GM12865 (cell line): ENCODE measurements at places on chromosomes 6 and 20.

DNA sequence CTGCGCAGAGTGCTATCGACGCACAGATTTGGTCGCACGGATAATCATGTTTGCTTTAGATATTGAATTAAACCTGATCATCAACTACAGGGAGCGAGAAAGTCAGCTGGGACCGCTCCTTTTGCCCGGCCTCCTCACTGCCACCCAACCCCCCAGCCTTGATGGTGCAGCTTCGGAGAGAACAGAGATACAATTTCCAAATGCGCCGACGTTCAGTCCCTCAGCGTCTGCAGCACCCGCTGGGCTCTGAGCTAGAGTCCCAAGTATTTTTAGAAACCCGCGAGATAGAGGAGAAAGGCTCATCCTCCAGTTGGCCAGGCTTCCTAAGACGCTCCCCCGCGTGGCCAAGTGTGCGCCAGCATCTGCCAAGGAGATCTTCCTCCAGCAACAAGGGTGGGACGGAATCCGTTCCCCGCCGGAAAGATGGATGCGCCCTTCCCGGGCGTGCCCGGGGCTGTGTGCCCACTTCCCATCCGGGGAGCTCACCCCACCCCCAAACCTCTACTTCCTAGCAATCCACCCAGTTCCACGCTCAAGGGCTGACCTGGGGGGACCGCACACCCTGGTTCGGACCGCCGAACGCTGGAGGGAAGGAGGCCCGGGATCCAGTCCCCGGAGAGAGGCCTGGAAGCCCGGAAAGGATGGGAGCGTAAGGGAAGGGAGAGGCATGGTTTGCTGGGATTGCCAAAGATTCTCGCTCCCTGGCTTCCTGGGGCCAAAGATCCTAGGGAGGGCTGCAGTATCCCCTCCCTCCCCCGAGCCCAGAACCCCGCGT is 4.1 kb downstream of the NKX2-2 start:
- no peak for DNase-seq

- no peak for DNase-seq
These were observed 286.9 kb upstream of the QKI start for GRCh38 chr6:163127587-163127986.

- DNase-seq: no peak
These were observed 14.5 kb downstream of the ASF1A start for GRCh38 chr6:118908441-118908840.

- no peak for DNase-seq
These were observed 212.7 kb downstream of the NFATC2 start for GRCh38 chr20:51329845-51330244.

DNA sequence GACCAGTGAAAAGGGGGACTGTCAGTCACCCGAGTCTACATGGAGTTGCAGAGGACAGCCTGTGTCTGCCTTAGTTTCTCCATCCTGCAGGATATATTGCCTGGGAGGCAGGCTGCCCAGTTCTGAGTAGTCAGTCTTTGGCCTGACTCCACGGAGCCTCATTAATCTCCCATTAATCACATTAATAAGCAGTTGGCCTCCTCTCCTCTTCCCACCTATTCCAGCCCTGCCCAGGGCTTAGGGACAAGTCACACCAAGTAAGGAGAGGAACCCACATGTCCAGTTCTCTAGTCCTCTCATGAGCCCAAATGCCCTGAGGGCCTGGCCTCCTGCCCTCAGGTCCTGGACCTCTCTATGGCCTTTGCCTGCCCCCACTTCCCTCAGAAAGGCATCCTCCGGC is 1.3 kb upstream of the MUCL3 start:
- no peak for DNase-seq

DNA sequence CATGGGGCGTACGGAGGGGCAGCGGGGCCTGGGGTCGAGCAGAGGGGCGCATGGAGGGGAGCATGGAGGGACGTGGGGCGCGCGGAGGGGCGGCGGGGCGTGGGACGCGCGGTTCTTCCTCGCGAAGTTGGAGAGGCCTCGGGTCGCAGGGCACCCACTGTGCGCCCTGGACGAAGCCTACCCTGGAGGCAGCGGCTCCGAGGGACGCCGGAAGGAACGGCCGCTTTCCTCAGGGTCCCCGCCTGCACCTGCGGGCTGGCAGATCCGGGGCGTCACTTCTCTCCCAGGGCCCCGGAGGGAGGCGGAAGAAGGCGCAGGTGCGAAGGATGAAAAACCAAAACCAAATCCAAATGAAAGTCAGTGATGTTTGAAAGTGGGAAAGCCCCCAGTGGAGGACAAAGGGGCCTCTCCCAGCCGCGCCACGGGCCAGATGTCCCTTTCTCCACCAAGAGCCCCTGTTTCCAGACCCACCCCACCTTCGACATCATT is 142.1 kb upstream of the PDE10A start:
- no peak for DNase-seq

- DNase-seq: no peak
These were observed 7.7 kb downstream of the HLA-DOA start for GRCh38 chr6:33001685-33002084.

GRCh38 chr6:12384357-12384912 is 94.3 kb downstream of the EDN1 start:
- no peak for DNase-seq

DNA sequence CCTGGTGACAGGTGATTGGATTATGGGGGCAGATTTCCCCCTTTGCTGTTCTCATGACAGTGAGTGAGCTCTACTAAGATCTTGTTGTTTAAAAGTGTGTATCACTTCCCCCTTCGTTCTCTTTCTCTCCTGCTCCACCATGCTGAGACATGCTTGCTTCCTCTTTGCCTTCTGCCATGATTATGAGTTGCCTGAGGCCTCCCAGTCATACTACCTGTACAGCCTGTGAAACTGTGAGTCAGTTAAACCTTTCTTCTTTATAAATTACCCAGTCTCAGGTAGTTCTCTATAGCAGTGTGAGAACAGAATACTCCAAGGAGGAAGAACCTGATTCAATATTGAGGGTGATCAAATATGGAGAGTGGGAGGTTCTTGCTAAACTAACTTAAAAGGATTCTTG is 724.9 kb downstream of the DOK5 start:
- DNase-seq: no peak

GRCh38 chr6:161327360-161327953 is 53.6 kb upstream of the AGPAT4 start:
- no peak for DNase-seq

DNA sequence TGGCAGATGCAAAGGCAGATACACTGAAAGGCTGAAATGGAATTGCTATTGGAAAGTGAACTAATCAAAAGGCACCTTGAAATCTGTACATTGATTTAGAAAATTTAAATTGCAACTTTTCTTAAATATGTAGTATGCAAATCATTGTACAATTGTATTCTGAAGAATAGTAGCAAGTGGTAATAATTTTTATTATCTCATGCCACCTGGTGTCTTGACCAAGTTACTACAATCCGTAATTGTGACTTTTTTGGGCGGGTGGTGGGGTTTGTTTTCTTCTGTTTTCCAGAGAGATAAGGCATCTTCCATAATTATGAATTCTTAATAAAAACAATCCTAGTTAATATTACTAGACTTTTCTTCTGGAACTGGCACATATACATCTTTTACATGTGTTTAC is 12.5 kb upstream of the BCKDHB start:
- peak; percentile 13 for DNase-seq

- no peak for DNase-seq
These were observed 419.7 kb downstream of the CD109 start for GRCh38 chr6:74115674-74116073.

DNA sequence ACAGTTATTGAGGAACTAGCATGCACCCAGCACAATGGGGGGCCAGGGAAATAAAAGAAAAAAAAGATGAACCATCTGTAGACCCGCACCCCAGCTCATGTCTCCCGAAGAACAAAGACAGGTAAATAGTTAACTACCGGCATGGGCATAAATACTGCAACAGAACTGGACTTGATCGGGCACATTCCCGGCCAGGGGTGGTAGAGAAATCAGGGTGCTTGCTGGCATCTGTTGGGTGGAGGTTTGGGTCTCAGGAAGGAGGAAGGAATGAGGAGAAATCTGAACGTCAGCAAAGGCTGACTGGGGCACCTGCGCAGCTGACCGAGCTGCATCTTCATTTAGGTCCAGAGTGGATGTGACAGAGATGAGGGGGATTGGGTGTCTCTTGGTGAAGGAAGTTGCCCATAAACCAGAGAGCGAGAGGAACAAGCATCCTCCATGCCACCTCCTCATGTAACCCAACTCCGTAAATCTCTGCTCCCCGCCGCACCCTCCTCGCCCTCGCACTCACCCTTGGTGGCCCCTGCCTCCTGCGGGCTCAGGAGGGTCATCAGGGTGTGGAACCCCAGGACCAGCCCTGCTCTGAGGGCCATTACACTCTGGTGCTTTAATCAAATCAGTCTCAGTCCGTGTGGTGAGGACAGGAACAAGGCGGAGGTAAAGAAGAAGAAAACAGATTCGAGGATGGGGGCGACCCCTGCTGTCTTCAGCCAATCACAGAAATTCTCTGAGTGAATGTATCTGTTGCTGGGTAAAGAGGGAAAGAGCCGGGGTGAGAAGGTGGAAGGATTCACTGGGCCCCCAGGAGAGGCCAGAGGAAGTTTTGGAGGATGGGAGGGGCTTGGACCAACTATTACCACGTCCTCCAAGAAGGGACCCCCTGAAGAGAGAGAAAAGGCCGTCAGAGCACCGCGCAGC is at the start of gene HLA-DOA:
HLA-DOA (minus strand) TSS at position 648 of the 918 bp plus-strand sequence.
- DNase-seq: peak; percentile 92

DNA sequence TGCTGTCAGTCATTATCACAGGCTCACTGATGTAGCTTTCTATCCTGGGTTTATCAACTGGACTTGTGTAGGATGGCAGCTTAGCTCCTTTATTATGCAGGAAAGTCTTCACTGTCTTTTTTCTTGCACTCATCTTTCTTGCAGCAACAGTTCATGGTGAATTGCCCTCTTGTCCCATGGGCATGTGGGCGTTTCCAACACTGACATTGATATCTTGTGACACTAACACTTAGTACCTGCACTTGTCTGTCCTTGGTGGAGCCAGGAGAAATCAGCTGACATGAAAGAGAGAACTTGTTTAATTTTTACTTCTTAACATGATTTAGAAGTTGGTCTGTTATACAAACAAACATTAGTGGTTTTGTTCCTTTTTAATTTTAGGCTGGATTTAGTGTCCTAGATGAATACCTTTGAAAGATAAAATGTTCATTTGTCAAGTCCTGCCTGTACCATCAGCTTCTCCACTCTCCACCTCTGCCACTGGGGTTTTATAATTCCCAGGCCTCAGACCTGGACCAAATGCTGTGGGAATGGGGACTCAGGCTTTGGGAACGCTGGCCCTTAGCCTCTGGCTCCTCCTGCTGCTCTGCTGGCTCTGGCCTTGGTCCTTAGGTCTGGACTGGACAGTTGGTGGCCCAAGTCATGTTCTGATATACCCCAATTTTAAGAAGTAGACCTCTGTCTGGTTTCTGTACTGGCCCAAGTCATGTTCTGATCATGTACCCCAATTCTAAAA is 161.0 kb upstream of the LAMP5 start:
- DNase-seq: no peak

GRCh38 chr6:44432726-44433125 is 45.2 kb downstream of the CDC5L start:
- DNase-seq: no peak

- DNase-seq: no peak
These were observed 158.8 kb downstream of the CDH26 start for GRCh38 chr20:60117065-60117464.

- DNase-seq: peak; percentile 45
These were observed 183.5 kb downstream of the CDKAL1 start for GRCh38 chr6:20717743-20718142.

GRCh38 chr20:48702455-48702913 is 125.3 kb downstream of the PREX1 start:
- no peak for DNase-seq

DNA sequence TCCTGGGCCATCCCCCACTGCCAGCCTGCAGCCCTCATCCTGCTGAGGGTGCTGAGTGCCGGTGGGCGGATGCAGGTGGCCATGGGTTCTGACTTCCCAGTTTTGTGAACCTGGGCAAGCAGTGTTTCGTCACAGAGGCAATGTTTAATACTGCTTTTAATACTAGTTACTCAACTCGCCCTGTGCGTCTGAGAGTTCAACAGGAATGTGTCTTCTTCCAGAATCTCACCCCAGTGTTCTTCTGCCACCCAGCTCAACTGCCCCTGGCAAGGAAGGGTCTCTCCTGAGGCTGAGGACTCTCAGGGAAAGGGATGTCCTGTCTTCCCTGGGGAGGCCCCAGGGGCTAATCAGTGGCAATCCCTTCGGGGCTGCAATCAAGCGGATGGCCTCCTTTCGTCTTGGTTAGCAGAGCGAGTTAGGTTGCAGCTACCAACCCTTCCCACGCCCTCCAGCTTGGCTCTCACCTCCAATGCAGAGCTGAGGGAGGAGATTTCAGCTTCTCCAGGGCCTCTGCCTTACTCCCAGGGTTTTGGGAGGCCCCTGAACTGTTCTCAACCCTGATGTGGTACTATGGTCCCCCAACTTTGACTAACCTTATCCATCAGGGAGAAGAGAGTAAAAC is 2.0 kb downstream of the KCNK16 start:
- DNase-seq: no peak

- DNase-seq: no peak
These were observed 47.5 kb downstream of the OR2B6 start for GRCh38 chr6:28004350-28005151.

DNA sequence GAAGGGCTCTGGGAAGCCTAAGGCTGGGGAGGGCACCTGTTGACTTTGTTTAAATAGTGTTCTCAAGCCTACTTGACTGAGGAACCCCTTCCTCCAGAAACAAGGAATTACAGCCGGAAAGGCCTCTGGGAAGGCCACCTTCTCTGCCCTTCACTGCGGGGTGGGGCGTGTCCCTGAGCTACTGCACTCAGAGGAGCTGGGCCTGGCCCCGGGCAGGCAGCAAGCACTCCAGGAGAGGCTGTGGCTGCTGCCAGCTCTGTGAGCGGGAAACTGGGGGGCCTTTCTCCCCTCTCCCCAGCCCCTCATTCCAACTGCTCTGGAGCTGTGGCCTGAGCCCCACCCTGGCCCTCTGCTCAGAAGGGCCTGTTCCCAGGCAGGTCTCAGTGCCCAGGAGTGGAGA is 4.0 kb upstream of the OSBPL2 start:
- no peak for DNase-seq

- DNase-seq: no peak
These were observed 50.5 kb upstream of the ECI2 start for GRCh38 chr6:4185846-4186245.

DNA sequence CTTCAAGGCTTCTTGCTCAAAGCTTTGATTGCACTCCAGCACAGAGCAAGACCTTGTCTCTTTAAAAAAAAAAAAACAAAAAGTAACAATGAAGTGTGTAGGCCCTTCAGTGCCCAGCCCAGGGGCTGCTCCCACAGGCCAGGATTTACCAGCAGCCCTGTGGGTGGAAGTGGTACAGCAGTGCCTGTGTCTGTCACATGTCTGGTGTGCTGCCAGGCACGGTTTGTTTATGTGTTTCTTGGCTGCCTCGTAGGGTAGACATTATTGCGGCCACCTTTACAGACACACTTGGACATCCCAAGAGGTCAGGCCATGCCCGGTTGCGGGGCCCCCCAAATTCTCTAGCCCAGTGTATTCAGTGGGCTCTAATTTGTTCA is 12.7 kb downstream of the DYNLRB1 start:
- DNase-seq: no peak

- DNase-seq: peak; percentile 54
These were observed 61.4 kb downstream of the BMP2 start for GRCh38 chr20:6828794-6829423.

- DNase-seq: peak; percentile 36
These were observed 2.6 kb upstream of the TRIM38 start for GRCh38 chr6:25959890-25960536.

- DNase-seq: peak; percentile 35
These were observed 677 bp downstream of the NEURL2 start for GRCh38 chr20:45890077-45890984.
